GM06990 (cell line): ENCODE measurements at places on chromosomes 3 and 15.
A peak's percentile ranks its signal among the peaks of the same experiment; 100 is the strongest.

DNA sequence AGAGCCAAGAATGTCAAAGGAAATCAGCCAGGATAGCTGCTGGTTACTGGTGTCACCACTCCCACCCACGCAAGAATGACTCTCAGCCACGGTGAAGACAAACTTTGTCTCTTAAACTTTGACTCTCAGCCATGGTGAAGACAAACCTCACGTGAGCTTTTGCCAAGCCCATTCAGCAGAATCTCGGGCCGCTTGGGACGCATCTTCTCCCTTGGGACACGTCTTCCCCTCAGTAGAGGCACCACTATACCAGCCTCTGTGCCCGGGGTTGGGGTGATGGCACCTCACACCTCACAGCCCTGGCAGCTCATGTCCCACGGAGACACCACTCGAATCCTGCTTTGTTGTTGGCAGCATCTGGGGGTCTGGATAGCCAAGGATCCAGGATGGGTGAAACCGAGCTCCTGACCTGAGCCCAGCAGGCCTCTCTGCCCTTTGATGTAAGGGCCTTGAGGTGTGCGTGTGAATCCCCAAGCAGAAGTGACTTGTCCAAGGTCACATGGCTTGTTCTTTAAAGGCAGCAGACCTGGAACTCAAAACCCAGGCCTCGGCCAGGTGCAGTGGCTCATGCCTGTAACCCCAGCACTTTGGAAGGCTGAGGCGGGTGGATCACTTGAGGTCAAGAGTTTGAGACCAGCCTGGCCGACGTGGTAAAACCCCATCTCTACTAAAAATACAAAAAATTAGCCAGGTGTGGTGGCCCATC is 21.8 kb downstream of the RBPMS2 start:
- peak; percentile 53 for DNase-seq

DNA sequence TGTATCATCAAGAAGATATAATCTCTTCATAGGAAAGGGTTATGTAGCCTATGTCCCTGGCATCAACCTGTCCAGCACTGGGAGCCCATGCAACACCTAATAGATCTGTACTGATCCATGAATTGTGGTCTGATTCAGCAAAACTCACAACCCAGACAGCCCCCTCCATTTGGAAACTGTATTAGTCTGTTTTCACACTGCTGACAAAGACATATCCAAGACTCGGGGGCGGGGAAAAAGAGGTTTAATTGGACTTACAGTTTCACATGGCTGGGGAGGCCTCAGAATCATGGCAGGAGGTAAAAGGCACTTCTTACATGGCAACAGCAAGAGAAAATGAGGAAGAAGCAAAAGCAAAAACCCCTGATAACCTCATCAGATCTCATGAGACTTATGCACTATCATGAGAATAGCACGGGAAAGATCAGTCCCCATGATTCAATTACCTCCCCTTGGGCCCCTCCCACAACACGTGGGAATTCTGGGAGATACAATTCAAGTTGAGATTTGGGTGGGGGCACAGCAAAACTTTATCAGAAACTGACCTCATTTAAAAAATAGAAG is 83.3 kb downstream of the TRIM42 start:
- no peak for DNase-seq

DNA sequence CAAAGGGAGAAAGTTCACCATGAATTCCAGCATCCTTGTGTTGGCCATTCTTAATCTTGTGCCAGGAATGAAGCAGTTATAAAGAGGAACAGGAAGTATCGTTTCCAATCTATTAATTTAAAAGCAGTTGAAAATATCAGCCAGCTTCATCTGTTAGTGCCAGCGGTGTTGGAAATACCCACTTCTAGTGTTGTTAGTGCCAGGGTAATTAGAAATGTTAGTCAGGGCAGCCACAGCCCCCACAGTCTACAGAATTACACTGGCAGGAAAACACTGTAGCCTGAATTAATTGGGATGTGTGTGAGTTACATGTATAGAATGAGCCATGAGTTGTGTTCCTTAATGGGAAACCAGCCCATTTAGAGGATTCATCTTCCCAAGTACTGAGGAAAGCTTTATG is 127.8 kb downstream of the GHSR start:
- no peak for DNase-seq

DNA sequence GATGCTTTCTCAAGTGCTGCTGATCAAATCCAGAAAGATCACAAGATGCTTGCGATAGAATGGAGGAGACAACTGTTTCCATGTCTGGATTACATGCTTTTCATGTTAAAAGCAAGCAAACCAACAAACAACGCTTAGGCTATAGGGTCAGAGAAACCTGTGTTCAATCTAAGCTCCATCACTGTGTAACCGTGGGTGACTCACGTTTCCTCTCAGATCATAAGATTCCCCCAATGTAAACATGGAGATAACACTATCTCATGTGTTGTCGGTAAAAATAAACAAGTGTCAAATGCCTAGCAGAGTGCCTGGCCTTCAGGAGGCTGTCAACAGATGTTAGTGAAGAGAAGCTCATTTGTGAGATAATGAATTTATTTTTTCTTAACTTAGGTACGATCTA is 907.8 kb downstream of the NTRK3 start:
- DNase-seq: no peak

- no peak for DNase-seq
These were observed 78.6 kb downstream of the CTNNB1 start for GRCh38 chr3:41277790-41278465.
